Fibroblast of lung (primary cell): ENCODE measurements at places on chromosomes 6 and 20. TPM values are rescaled to one million over a fixed set of nuclear protein-coding genes. Genes with fewer than 3 reads are reported as not detected.

GRCh38 chr6:128738112-128738511 is 144.8 kb upstream of the LAMA2 start:
- H3K4me3 ChIP-seq: no peak overlapping the region
- no peaks in the 10 kb centered on the region for H3K36me3 ChIP-seq
- no peaks in the 10 kb centered on the region for H3K27me3 ChIP-seq

The HCRTR2 gene
- total RNA-seq: not detected in 2 replicates

DNA sequence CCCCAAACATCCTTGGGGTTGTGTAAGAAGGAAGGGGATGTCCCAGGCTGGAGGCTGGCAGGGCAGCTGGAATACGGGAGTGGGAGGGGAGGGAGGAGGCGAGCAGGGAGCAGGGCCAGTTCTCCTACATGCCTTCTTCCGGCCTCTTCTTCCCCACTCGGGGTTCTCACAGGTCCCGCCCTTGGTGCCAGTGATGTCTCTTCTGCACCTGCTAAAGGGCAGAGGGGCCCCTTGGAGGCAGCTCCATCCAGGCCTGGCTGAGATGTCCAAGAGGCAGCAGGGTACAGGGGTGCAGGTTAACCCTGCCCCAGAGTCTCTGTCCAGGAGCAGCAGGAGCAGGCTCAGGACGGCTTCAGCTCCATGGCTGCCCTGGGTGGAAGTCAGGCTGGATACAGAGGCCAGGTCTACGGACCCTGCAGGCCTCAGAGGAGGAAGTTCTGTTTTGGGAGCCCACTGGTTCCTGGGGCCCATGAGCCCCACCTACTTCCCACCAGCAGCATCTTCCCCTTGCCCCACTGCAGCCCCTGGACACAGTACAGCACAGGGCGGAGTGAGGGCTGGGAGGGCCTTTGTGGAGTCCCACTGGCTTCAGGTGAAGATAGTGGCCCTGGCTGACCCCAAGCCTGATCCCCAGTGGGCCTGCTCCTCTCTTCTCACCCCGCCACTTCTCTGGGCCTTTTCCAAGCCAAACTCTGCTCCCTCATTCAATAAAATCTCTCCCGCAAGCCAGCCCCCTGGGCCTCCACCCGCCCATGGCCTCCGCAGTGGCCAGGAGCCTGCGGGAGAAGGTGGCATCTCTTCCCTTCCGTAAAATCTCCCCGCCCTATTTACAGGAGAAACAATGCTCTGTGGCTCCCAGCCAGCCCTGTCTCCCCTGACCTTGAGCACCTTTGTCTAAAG is 60.4 kb downstream of the YTHDF1 start:
- no peaks in the 10 kb centered on the region for H3K36me3 ChIP-seq
- no peaks in the 10 kb centered on the region for H3K4me1 ChIP-seq
- DNase-seq: no peak
- H3K27ac ChIP-seq: no peak overlapping the region
- no peak overlapping the region for H3K4me3 ChIP-seq
- peaks cover 3% of the 10 kb centered on the region for H3K27me3 ChIP-seq

DNA sequence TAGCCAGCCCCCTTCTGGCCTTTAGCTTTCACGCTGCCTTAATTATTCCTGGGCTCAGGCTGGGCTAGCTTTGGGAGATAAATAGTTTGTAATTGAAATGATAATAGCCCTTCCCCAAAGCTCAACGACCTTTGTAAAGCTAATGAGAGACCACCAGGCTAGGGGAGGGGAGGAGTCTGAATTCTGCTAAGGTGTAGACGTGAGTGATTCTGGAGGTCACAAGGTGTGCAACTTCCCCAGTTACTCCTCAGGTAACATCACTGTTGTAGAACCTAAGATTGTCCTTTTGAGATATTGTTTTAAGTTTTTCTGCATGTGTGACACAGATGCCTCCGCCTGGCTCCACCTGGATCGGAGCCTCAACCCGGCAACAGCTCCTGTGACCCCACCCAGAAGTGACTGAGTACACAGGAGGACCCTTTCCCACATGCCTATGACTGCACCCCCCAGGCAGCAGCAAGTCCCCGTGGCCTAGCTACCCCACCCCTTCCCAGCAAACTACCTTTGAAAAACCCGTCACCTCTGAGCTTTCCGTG is 5.8 kb upstream of the GPR31 start:
- H3K4me3 ChIP-seq: no peak overlapping the region
- H3K36me3 ChIP-seq: no peaks in the 10 kb centered on the region
- no peak overlapping the region for H3K27ac ChIP-seq
- H3K27me3 ChIP-seq: no peaks in the 10 kb centered on the region

GRCh38 chr6:22774129-22774528 is 204.8 kb downstream of the HDGFL1 start:
- no peaks in the 10 kb centered on the region for H3K36me3 ChIP-seq
- H3K27me3 ChIP-seq: no peaks in the 10 kb centered on the region
- peak; percentile 31 for DNase-seq
- H3K27ac ChIP-seq: no peak overlapping the region
- H3K4me1 ChIP-seq: no peaks in the 10 kb centered on the region
